Mesenchymal stem cell (in vitro differentiated cells and primary cell): ENCODE measurements at places on chromosomes 16 and 17.

GRCh38 chr16:30894540-30895368 is 877 bp upstream of the BCL7C start:
- peak; percentile 3 for DNase-seq

DNA sequence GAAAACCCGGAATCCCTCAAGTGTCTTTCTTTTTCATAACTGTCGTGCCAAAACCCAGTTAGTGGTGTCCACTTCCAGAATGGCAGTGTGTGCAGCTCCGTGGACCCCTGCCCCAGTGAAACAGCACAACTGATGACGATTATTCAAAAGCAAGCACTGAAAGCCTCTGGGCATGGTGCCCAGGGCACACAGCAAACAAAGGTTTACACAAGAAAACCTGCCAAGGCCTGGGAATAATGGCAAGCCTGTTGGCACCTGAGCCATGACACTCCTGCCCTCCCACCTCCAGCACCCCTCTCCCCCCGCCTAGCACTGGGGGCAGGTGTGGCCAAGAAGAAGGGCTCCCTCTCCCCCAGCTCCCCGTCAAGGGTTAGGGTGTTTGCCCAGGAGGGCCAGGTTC is 2.8 kb downstream of the PKMYT1 start:
- no peak for DNase-seq

DNA sequence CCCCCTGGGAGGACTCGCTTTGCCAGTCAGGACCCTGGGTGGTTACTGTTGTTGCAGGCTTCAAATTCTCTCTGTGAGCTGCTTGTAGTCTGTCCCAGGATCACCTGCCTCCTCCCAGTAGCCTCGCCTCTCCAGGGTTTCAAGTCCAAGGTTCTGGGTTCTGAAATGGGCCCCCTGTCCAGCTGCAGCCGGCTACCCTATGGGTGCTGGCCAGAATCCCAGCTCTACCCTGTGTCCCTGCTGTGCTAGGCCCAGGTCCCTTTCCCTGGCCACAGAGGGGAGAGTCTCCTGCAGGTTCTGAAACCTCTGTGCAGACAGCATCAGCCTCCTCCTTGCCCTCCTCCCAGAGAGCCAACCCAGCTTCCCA is 21.4 kb downstream of the UNC13D start:
- DNase-seq, result no peak

DNA sequence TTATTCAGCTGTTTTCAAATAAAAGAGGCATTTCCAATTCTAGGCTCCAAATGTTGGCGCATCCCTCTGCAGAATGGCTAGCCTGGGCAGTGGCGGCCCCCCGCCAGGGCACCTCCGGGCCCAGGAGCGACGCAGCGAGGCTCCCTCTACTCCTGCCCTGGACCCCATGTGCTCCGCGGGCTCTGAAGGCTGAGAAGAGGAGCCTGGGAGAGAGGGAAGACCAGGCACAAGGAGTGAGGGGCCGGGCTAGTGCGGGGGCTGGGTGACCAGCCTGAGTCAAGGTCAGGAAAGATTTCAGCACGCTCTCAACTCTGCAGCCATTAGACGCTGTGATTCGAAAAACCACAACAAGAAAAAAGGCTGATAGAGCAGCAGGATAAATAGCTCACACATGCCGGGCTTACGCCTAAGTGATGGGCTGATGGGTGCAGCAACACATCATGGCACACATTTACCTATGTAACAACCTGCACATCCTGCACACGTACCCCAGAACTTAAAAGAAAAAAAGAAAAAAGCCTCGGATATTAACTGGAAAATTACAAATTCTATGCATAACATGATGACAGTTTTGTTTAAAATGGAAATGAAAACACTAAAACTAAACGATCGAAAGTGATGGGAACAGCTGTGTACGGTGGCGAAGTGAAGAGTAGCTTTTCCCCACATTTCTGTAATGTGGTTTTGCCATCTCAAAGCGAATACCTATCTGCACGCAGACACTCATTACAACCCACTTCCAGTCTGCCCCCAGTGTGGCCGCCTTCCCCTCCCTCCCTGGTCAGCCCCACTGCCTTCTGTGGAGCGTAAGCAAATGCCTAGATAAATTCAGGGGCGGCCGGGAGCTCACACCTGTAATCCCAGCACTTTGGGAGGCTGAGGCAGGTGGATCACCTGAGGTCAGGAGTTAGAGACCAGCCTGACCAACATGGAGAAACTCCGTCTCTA is 44.4 kb downstream of the MAP1LC3B start:
- DNase-seq, result peak; percentile 84

- DNase-seq, result no peak
These were observed 27.4 kb upstream of the ADORA2B start for GRCh38 chr17:15917438-15918027.
